T-helper 17 cell (primary cell): ENCODE measurements at places on chromosomes 12 and 14.

DNA sequence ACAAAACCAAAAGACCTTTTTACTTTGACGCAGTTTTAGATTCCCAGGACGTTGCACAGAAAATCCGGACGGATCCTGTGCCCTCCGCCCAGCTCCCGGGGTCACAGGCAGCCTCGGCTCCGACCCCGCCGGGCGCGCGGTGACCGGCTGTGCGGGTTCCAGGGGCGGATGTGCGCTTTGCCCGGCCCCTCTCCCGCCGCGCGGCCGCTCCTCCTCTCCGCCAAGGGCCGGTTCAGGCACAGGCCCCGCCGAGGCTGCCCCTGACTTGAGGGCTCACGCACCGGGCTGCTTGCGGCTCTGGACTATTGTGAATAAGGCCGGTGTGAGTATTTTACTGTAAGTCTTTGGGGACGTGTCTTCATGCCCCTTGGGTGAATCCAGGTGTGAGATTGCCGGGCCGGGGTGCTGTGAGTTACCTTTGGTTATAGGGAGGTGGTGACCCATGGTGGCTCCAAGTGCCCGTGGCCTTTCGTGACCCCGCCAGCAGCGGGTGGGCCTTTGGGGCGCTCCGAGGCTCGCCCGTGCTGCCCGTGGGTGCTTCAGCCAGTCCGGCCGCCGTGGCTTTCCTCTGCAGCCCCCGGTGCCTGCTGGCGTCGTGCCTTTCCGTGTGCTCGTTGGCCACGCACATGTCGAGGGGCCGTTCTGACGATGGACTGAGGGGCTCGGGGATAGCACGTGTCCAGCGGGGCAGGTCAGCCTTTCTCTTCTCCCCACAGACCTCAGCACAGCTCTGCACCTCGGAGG lies 45.9 kb downstream of the NOC4L start:
- DNase-seq = no peak
- peak overlapping the region; percentile 68 for H3K27ac ChIP-seq
- no peaks in the 10 kb centered on the region for H3K27me3 ChIP-seq
- H3K36me3 ChIP-seq = peaks cover 2% of the 10 kb centered on the region
- peak overlapping the region; percentile 98 for H3K4me3 ChIP-seq
- H3K4me1 ChIP-seq = peaks cover 22% of the 10 kb centered on the region

DNA sequence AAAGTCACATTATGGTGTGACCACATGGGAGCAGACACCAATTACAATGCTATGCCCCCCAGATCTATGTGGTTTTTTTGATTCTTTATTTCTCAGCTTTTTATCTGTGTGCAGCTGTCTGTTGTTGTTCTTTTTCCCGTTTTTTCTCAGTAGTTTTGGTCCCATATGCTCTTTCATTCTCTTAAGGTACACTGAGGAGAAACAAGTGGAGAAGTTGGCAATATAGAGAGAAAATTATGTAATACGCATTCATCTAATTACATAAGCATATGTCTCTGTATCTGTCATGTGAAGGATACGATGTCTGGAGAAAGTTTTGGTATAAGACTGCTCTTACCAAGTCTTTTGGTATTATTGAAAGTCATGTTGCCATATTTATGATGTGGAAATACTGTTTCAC lies 819.0 kb downstream of the NRXN3 start:
- H3K27ac ChIP-seq = no peak overlapping the region
- H3K4me1 ChIP-seq = no peaks in the 10 kb centered on the region
- DNase-seq = no peak
- H3K36me3 ChIP-seq = no peaks in the 10 kb centered on the region
- H3K27me3 ChIP-seq = peaks cover 4% of the 10 kb centered on the region

GRCh38 chr12:80219345-80219744 lies 120.0 kb downstream of the OTOGL start:
- H3K36me3 ChIP-seq = no peaks in the 10 kb centered on the region
- H3K4me1 ChIP-seq = no peaks in the 10 kb centered on the region
- peaks cover 8% of the 10 kb centered on the region for H3K27me3 ChIP-seq
- DNase-seq = no peak

DNA sequence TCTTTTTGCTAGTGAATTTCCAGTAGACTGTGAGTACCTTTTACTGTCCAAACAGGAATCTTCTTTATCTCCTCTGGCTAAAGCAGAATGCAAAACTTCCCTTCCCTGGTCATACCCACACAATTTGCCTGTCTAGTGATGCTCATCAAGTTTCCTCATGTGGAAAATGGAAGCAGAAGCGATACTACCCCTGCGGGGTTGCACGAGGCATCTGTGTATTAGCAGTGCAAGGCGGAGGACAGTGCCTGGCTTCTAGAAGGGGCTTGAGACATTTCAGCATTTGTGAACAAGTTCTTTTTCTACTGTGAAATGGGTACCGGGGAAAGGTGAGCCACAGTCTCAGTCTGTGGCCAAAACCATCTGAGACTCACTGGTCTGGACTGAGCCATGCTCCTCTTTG lies 340.9 kb downstream of the AACS start:
- H3K27ac ChIP-seq = no peak overlapping the region
- peaks cover 20% of the 10 kb centered on the region for H3K27me3 ChIP-seq
- DNase-seq = no peak
- no peaks in the 10 kb centered on the region for H3K36me3 ChIP-seq
- no peaks in the 10 kb centered on the region for H3K4me1 ChIP-seq

DNA sequence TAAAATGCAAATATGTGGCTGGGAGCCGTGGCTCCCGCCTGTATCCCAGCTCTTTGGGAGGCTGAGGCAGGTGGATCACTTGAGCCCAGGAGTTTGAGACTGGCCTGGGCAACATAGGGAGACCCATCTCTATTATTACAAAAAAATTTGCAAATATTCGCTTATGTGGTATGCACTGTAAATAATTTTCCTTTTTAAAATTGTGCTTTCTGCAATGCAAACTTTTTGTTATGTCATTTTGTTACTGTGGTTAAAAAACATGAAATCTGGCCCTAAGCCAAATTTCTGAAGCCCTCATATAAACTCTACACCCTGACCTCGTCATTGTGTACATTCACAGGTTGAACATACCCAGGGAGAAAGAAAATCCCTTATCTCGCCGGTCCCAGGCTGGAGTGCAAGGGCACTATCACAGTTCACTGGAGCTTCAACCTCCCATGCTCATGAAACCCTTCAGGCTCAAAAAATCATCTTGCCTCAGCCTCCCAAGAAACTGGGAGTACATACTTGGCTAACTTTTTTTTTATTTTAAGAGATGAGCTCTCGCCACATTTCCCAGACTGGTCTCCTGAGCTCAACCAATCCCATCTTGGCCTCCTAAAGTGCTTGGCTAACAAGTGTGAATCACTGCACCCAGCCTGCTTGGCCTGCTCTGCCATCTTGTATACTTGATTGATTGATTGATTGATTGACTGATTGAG lies 24.7 kb downstream of the TRAPPC6B start:
- no peak overlapping the region for H3K4me3 ChIP-seq
- H3K4me1 ChIP-seq = peaks cover 2% of the 10 kb centered on the region
- H3K36me3 ChIP-seq = peaks cover 2% of the 10 kb centered on the region
- DNase-seq = no peak

DNA sequence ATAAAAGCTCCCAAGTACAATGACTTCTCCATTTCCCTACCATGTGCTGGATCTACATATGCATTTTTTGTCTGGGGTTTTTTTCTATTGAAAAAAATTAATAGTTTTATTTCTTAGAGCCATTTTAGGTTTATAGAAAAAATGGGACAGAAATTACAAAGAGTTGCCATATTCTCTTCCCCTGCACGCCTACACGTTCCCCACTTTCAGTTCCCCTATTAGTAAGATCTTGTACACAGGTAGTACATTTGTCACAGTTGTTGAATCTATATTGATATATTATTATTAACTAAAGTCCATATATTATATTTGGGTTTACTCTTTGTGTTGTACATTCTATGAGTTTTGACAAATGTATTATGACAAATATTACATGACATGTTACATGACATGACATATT lies 35.7 kb downstream of the SIX6 start:
- DNase-seq = no peak
- H3K4me3 ChIP-seq = no peak overlapping the region
- H3K36me3 ChIP-seq = no peaks in the 10 kb centered on the region

GRCh38 chr14:94682061-94682516 lies 69.9 kb downstream of the SERPINA3 start:
- no peak overlapping the region for H3K27ac ChIP-seq
- peaks cover 29% of the 10 kb centered on the region for H3K27me3 ChIP-seq
- H3K36me3 ChIP-seq = peaks cover 2% of the 10 kb centered on the region
- H3K4me1 ChIP-seq = no peaks in the 10 kb centered on the region
- no peak overlapping the region for H3K4me3 ChIP-seq

- DNase-seq = no peak
- H3K4me1 ChIP-seq = peaks cover 2% of the 10 kb centered on the region
- peaks cover 2% of the 10 kb centered on the region for H3K36me3 ChIP-seq
- no peak overlapping the region for H3K4me3 ChIP-seq
- H3K27me3 ChIP-seq = peaks cover 18% of the 10 kb centered on the region
- peak overlapping the region; percentile 73 for H3K27ac ChIP-seq
Observed at GRCh38 chr12:109839444-109839843, 6.2 kb upstream of the TRPV4 start.

GRCh38 chr14:55125403-55125802 lies 3.6 kb upstream of the LGALS3 start:
- DNase-seq = no peak
- H3K36me3 ChIP-seq = no peaks in the 10 kb centered on the region
- no peak overlapping the region for H3K27ac ChIP-seq
- H3K4me3 ChIP-seq = no peak overlapping the region

DNA sequence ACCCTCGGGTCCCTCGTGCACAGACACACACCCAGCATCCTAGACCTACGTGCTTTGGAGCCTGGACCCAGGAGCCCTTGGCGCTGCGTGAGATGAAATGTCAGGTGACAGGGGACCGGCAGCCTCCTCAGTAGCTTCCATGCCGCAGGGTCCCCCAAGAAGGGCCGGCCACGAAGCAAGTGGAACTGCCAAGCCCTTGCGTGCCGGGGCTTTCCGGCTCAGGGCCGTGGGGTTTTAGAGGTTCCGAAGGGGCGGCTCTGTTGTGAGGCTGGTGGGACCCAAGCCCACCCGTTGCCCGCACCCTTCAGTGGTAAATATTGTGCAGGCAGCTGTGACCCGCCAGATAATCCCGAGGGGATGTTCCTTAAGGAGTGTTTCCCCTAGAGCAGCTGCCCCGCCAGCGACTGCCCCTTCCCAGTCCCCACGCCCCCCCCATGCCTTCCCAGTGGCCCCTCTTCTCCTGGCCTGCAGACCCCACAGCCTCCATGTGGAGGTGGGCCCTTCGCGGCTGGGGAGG lies 133.7 kb downstream of the ADGRD1 start:
- no peak overlapping the region for H3K27ac ChIP-seq
- peaks cover 6% of the 10 kb centered on the region for H3K4me1 ChIP-seq
- no peak for DNase-seq
- H3K4me3 ChIP-seq = no peak overlapping the region
- peaks cover 3% of the 10 kb centered on the region for H3K36me3 ChIP-seq

- DNase-seq = peak; percentile 54
- peaks cover 51% of the 10 kb centered on the region for H3K4me1 ChIP-seq
- H3K36me3 ChIP-seq = peaks cover 5% of the 10 kb centered on the region
- H3K4me3 ChIP-seq = peak overlapping the region; percentile 88
- no peaks in the 10 kb centered on the region for H3K27me3 ChIP-seq
- H3K27ac ChIP-seq = peak overlapping the region; percentile 99
Observed at GRCh38 chr14:97977651-97978261, 1180.6 kb downstream of the VRK1 start.

- H3K4me3 ChIP-seq = peak overlapping the region; percentile 83
- H3K4me1 ChIP-seq = peaks cover 27% of the 10 kb centered on the region
- no peak overlapping the region for H3K27ac ChIP-seq
- H3K27me3 ChIP-seq = peaks cover 45% of the 10 kb centered on the region
Observed at GRCh38 chr14:24368212-24368561, 203 bp downstream of the NFATC4 start.

GRCh38 chr14:35340616-35341453 lies 48.7 kb downstream of the PSMA6 start:
- no peaks in the 10 kb centered on the region for H3K27me3 ChIP-seq
- peak overlapping the region; percentile 47 for H3K27ac ChIP-seq
- no peak for DNase-seq
- no peaks in the 10 kb centered on the region for H3K36me3 ChIP-seq

- no peaks in the 10 kb centered on the region for H3K27me3 ChIP-seq
- no peak overlapping the region for H3K4me3 ChIP-seq
- no peak for DNase-seq
- no peak overlapping the region for H3K27ac ChIP-seq
- no peaks in the 10 kb centered on the region for H3K4me1 ChIP-seq
- H3K36me3 ChIP-seq = no peaks in the 10 kb centered on the region
Observed at GRCh38 chr14:40374221-40374620, 942.0 kb upstream of the FBXO33 start.

- peaks cover 4% of the 10 kb centered on the region for H3K4me1 ChIP-seq
- H3K4me3 ChIP-seq = no peak overlapping the region
- H3K36me3 ChIP-seq = peaks cover 8% of the 10 kb centered on the region
- H3K27me3 ChIP-seq = peaks cover 10% of the 10 kb centered on the region
- no peak for DNase-seq
Observed at GRCh38 chr14:70707138-70708038, 65.7 kb downstream of the TTC9 start.

GRCh38 chr12:97561619-97562290 lies 99.2 kb downstream of the RMST start:
- no peaks in the 10 kb centered on the region for H3K36me3 ChIP-seq
- no peak overlapping the region for H3K27ac ChIP-seq
- H3K4me1 ChIP-seq = no peaks in the 10 kb centered on the region
- no peak overlapping the region for H3K4me3 ChIP-seq

- no peak overlapping the region for H3K4me3 ChIP-seq
- H3K27ac ChIP-seq = peak overlapping the region; percentile 29
- H3K36me3 ChIP-seq = no peaks in the 10 kb centered on the region
- DNase-seq = no peak
- no peaks in the 10 kb centered on the region for H3K4me1 ChIP-seq
Observed at GRCh38 chr12:118073768-118074167, 12.8 kb upstream of the WSB2 start.

DNA sequence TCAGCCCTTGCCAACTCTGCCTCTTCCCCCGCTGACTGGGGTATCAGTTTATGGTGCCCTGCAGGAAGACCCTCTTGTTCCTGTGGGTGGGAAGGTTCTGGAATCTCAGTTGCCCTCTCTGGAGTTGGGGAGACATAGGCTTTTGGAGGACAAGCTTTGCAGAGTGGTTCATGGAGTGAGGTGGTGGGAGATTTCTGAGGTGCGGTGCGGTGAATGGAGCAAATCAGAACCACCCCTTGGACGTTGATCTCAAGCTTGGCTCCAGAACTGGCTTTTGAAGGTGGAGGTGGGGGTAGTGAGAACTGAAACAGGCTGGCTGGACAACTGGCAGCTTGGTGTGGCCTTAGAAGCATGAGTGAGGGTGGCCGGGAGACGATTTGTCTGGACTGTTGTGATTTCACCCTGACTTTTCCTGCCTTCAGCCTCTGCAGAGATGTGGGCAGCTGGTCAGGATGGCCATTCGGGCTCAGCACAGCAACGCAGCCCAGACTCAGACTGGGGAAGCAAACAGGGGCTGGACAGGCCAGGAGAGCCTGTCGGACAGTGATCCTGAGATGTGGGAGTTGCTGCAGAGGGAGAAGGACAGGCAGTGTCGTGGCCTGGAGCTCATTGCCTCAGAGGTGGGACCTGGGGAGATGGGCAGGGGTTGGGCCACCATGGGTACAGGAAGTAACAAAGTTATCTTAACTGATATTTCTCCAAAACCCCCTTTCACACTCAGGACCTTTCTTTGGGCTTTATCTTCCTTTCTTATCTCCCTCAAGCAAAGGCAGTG lies 1.1 kb downstream of the SHMT2 start:
- H3K4me1 ChIP-seq = peaks cover 40% of the 10 kb centered on the region
- H3K27me3 ChIP-seq = peaks cover 17% of the 10 kb centered on the region
- peak overlapping the region; percentile 87 for H3K27ac ChIP-seq
- DNase-seq = no peak

- no peaks in the 10 kb centered on the region for H3K4me1 ChIP-seq
- no peak for DNase-seq
- no peak overlapping the region for H3K27ac ChIP-seq
- H3K4me3 ChIP-seq = no peak overlapping the region
- H3K27me3 ChIP-seq = no peaks in the 10 kb centered on the region
Observed at GRCh38 chr12:83132360-83132759, 445.7 kb downstream of the TMTC2 start.
